ENCODE measurements at places on chromosomes 1 and 21.

DNA sequence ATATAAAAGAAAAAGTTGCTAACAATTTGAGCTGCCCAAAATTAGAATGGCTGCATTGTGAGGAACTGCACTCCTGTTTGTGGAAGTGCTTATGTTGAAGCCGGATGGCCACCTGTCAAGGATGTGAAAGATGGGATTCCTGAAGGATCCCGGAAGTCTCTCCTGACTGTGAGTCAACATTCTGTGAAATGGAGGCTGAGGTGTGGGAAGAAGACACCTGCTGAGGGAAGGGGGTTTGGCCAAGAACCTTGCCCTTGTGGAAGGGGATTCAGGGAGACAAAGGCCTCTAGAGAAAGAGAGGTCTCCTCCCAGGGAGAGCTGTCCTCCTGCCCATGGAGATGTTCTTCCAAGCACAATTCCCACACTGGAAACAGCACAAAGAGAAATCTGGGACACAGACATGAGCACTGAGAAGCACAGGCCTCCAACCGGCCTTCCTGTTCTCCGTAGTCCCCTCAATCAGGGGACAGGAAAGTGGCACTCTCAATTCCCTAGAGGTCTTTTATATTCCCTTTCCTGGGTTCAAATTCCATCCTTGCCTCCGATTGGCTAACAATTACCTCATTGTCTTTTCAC, 70.5 kb downstream of the CD2 start:
- DNase-seq: no peak

DNA sequence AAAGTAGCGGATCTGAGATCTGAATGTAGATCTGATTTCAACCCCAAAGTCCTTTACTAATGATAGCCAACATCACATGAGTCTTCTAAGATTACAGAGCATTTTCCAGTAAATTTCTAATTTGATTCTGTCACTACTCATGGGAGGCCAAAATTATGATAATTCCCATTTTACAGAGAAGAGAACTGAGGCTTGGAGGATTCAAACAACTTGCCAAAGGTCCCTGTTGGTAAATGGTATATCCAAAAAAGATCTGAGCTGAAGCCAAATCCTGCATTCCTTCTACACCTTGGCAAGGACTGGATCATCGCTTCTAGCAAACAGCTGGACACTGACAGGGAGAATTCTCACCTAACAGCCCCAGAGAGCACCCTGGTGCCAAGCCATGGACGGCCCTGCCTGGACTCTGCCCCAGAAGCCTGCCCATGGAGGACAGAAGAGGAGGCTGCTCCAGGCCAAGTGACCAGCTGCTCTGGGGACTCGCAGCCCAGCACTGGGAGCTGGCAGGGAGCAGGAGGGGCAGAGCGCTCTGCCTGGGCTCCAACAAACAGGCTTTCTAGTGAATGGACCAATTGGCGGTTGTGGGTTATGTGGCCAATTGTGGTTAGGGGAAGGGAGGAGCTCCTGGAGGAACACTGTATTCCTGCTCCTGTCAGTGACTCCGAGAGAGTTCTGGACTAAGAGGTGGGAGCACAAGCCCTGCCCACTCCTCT, 6.4 kb upstream of the CSF1 start:
- peak; percentile 80 for DNase-seq

- no peak for DNase-seq
Observed at GRCh38 chr1:198730952-198731351, 92.1 kb downstream of the PTPRC start.

- DNase-seq: no peak
Observed at GRCh38 chr21:44092211-44092610, 15.0 kb upstream of the PWP2 start.

- DNase-seq: no peak
Observed at GRCh38 chr21:17590430-17590829, 22.3 kb downstream of the BTG3 start.

- DNase-seq: no peak
Observed at GRCh38 chr21:28561772-28562171, 430.9 kb downstream of the LTN1 start.

DNA sequence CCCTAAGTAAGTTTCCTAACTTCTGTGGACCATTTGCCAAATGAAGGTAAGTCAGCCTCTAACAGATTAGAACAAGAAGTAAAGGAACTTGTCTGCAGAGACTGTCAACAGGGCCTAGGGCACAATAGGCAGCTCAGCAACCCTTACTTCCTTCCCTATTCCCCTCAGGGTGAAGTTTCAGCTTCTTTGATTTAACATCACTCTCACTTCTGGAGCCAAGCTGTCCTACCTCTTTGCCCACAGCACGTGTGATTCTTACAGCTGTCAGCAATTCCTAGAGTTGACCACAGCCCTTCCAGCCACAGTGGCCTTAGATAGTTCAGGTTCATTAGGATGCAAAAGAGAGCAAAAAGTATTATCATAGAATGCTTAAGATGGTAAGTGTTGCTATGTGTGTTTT, 7.6 kb upstream of the EIF4G3 start:
- no peak for DNase-seq

DNA sequence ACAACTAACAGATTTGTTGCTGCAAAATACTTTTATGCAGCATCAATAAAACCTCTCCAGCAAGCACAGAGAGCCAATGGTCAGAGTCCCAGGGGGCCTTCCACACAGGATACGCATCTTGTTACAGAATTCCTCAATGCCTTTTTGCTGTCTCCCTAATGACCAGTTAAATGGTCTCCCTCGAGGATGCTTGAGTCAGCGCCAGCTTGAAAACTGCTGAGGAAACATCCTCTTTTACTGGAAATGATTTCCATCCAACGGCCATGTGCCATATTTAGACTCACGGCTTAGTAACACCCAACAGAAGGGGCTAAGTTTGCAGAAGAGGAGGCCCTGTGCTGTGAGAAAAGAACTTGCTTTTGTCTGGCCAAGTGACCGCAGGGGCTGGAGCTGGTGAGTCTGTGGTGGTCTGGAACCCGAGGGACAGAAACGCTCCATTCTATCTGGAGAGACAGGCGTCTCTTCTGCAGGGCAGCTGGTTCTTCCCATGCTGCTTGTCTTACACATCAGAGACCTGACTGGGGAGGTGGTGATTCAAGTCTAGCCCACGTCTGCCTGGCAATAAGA, 496.4 kb downstream of the SETD4 start:
- DNase-seq: peak; percentile 84

- DNase-seq: no peak
Observed at GRCh38 chr1:16088351-16088911, 15.0 kb upstream of the FAM131C start.

- no peak for DNase-seq
Observed at GRCh38 chr1:186302381-186302920, 72.6 kb downstream of the TPR start.

- DNase-seq: no peak
Observed at GRCh38 chr1:74388855-74389254, 123.6 kb downstream of the LRRC53 start.

GRCh38 chr21:28283641-28284490, 708.8 kb downstream of the LTN1 start:
- peak; percentile 28 for DNase-seq

- no peak for DNase-seq
Observed at GRCh38 chr1:94672934-94673333, 131.4 kb upstream of the F3 start.

DNA sequence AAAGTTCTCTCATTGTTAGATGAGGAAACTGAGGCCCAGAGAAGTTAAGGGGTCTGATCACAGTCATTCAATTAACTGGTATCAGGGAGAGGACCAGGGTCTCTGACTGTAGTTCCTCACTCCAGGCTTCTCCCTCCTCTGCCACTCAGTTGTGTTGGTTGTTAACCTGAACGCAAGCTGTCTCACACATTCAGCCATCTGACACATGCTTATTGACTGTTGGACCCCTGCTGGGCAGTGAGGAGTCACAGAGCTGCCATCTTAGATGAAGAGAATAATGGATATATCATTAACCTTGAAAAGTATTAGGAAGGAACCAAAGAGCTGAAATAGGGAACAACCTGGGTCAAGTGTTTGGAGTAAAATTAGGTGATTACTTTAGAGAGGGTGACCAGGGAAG, 194.8 kb downstream of the ZZZ3 start:
- DNase-seq: no peak

DNA sequence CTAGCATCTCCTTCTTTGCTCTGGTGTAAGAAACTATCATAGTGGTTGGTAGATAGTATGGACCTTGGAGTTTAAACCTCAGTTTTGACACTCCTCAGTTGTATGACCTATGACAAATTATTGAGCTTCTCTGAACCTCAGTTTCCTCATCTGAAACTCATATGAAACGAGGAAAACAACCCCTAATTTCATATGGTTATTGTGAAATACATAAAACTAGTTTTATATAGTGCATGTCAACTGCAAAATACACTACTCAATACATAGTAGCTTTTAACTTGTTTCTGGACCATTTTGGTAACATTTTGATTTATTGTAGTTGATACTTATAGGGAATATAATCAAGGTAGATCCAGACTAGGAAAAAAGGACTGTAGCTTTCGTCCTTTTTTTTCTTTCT, 32.9 kb downstream of the CLIC4 start:
- DNase-seq: no peak

DNA sequence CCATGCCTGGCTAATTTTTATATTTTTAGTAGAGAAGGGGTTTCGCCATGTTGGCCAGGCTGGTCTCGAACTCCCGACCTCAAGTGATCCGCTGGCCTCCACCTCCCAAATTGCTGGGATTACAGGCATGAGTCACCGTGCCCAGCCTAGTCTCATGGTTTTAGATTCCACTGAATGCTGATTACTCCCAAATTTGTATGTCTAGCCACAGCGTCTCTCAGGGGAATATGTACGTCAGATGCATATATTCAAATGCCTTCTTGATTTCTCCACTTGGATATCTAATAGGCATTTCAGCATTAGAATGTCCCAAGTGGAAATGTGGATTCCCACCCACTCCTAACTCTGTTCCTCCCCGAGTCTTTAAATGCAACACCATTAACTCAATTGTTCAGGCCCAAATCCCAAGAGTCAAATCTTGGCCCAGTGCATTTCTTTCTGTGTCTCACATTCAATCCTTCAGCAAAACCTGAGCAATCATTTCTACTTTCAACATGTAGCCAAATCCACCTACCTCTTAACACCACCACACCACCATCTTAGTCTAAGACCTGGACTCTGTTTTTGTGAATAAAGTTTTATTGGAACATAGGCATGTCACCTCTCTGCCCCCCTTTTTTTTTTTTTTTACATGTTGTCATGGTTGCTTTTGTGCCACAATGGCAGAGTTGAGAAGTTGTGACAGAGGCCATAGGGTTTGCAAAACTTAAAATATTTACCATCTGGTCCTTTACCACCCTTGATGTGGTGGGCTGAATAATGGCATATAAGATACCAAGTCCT, 9.8 kb upstream of the CAMTA1 start:
- no peak for DNase-seq

DNA sequence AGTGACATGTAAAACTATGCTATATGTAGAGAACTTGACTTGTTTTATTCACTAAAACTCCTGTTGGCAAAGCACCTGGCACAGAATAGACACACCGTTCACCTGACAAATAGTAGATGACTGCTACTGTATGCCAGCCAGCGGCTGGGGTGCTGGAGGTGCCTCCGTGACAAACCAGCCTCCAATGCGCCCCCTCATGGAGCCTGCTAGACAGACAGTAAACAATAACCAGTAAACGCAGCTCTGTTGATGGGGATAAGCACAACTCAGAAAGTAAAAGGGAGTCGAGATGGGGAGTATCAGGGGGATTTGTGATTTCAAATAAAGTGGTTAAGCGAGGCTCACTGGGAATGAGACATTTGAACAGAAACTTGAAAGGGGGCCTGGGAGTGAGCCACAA, 107.2 kb downstream of the PRDM2 start:
- no peak for DNase-seq

GRCh38 chr1:93977598-93977945, 68.3 kb upstream of the GCLM start:
- DNase-seq: no peak

GRCh38 chr1:67880056-67880601, 46.9 kb upstream of the GNG12 start:
- DNase-seq: no peak

DNA sequence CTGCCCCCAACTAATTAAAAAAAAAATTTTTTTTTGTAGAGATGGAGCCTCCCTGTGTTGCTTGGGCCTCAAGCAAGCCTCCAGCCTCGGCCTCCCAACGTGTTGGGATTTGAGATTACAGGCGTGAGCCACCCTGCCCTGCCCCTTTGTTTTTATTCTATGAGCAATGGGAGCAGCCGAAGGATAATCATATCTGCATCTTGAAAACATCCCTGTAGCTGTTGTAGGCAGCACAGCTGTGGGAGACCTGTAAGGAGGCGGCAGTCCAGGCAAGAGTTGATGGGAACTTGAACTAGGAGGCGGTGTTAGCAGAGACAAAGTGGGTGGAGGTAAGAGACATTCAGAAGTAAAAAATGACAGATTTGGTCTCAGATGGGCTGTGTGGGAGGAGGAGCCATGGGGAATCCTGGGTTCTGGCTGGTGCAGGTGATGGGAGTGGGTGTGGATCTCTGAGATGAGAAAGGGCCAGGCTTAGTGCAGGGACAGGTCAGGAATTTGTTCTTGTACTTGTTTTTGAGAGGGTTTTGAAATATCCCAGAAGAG, 31.3 kb downstream of the STUM start:
- DNase-seq: no peak

DNA sequence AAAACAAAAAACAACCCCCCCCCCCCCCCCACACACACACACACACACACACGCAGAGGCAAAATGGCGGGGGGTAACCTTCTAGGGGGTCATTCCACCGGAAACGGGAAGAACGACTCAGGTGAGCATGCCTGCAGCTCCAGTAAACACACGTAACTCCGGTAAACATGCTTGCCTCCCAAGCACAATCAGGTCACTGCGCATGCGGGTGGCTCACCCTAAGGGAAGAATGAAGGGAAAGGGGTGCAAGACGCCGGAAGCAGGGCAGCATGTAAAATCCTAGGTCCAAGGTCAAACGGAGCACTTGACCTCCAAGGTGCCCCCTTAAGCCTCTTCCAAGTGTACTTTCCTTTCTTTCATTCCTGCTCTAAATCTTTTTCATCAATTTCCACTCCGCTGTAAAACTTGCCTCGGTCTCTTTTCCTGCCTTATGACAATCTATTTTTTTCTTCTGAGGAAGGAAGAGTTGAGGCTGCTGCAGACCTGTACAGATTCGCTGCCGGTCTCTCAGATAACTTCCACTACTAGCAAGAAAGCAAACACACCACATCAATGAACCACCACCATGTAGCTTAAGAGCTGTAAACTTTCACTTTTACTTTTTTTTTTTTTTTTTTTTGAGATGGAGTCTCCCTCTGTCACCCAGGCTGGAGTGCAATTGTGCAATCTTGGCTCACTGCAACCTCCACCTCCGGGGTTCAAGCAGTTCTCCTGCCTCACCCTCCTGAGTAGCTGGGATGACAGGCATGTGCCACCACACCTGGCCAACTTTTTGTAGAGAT, 21.0 kb upstream of the CBR3 start:
- no peak for DNase-seq

DNA sequence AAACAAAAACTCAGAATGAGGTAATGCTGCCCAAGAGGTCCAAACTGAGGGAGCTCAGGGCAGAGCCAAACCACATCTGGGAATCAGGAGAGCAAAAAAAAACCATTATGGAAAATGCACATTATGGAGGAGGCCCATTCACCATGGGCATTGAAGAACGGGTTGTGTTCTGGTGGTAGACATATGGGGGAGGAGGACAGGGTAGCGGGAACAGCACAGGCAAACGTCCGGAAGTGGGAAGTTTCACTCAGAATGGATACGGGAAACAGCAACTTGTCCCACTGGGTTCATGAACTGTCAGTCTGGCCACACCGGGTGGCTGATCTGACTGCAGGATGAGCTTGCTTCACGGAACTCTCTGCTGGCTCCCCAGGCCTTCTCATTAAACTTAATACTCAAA, 139.7 kb downstream of the RRAGC start:
- no peak for DNase-seq

Data from femur (tissue), 1 donor.